Natural killer cell treated with Interleukin-12 subunit alpha and Interleukin-12 subunit beta and Interleukin-15 and Interleukin-18, amount 100 ng/mL, for 72 hours (primary cell): ENCODE measurements at places on chromosomes 12 and 14. TPM values are rescaled to one million over a fixed set of nuclear protein-coding genes. Genes with fewer than 3 reads are reported as not detected.

The LTBR gene
- 2.3 TPM for total RNA-seq

The KIF26A gene
- not detected for total RNA-seq

The IKBIP gene
- 23.9 TPM for total RNA-seq

The EIF2S3B gene
- total RNA-seq: 0.45 TPM

The MAP1LC3B2 gene
- 1.2 TPM for total RNA-seq

The CCDC175 gene
- not detected for total RNA-seq

The KLRG1 gene
- 23.2 TPM for total RNA-seq

The PTGER2 gene
- 94.5 TPM for total RNA-seq

The SLC10A1 gene
- total RNA-seq: not detected

The ACRBP gene
- total RNA-seq: 0.98 TPM

The CD163L1 gene
- total RNA-seq: not detected

The ASB2 gene
- total RNA-seq: 12.3 TPM

The CDKL1 gene
- total RNA-seq: 2.3 TPM

The JAG2 gene
- total RNA-seq: 5.9 TPM

The RITA1 gene
- total RNA-seq: 19.6 TPM

The CELA1 gene
- total RNA-seq: not detected

The NTF3 gene
- total RNA-seq: not detected

The HOXC4 gene
- total RNA-seq: 2.3 TPM

The P3H3 gene
- 1.3 TPM for total RNA-seq

The C12orf54 gene
- total RNA-seq: not detected

The PPP4R4 gene
- total RNA-seq: not detected
